ENCODE measurements at places on chromosomes 3 and 15. TPM values are rescaled to one million over a fixed set of nuclear protein-coding genes. Genes with fewer than 3 reads are reported as not detected.

Gene SLC24A5
- total RNA-seq = not detected

Gene ZIC1
- not detected for total RNA-seq

Gene IL20RB
- total RNA-seq = 0.52 TPM

Gene KLHL40
- total RNA-seq = not detected

Gene INSYN1
- total RNA-seq = 1.7 TPM

Gene RARRES1
- total RNA-seq = 48.3 TPM

GRCh38 chr15:79090487-79091203 lies at the start of gene RASGRF1:
RASGRF1 (minus strand) TSS chr15:79090780; CDS start chr15:79090498, 282 bp downstream.
- no peak within 1 kb of the TSS for H3K4me3 ChIP-seq
- H3K4me1 ChIP-seq = no peaks in the 10 kb centered on the region
- H3K27me3 ChIP-seq = no peaks in the 10 kb centered on the region
- no peak for DNase-seq
- H3K36me3 ChIP-seq = no peaks in the 10 kb centered on the region

GRCh38 chr15:68972201-68973065 lies 42.1 kb upstream of the NOX5 start:
- no peak for DNase-seq
- no peak overlapping the region for H3K27ac ChIP-seq
- H3K4me3 ChIP-seq = no peak overlapping the region
- no peaks in the 10 kb centered on the region for H3K27me3 ChIP-seq

DNA sequence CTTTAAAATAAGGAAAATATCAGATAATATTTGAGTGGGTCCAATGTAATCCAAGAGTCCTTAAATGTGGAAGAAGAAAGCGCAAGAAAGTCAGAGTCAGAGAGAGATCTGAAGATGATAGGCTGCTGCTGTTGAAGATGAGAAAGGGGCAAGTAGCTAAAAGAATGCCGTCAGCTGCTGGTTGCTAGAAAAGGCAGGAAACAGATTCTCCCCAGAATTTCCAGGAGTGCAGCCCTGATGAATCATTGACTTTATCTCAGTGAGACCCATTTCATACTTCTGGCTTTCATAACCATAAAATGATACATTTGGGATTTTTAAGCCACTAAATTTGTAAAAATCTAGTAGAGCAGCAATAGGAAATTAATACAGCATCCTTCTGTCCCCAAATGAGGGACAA lies 7.5 kb upstream of the CHMP2B start:
- H3K27me3 ChIP-seq = no peaks in the 10 kb centered on the region
- H3K27ac ChIP-seq = no peak overlapping the region
- DNase-seq = no peak
- no peaks in the 10 kb centered on the region for H3K36me3 ChIP-seq
- no peak overlapping the region for H3K4me3 ChIP-seq

DNA sequence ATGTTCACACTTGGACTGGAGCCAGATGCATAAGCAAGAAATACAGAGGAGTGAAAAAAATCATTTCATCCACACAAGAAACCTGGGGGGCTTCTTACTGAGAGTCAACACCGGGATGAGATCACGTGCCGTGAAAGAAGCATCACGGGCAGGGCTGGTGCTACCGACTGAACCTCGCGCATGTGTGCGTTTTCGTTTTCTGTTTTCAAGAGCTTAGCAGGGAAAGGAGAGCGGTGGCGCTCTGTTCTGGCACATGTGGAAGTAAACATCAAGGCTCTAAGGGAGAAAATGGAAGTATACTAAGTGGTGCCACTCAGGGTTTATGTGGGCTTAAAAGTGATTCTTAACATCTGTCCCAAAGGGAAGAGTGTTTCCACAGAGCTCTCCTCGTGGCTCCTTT lies 55.9 kb downstream of the VGLL4 start:
- H3K4me1 ChIP-seq = peaks cover 14% of the 10 kb centered on the region
- no peak overlapping the region for H3K27ac ChIP-seq
- H3K27me3 ChIP-seq = no peaks in the 10 kb centered on the region
- no peaks in the 10 kb centered on the region for H3K36me3 ChIP-seq

DNA sequence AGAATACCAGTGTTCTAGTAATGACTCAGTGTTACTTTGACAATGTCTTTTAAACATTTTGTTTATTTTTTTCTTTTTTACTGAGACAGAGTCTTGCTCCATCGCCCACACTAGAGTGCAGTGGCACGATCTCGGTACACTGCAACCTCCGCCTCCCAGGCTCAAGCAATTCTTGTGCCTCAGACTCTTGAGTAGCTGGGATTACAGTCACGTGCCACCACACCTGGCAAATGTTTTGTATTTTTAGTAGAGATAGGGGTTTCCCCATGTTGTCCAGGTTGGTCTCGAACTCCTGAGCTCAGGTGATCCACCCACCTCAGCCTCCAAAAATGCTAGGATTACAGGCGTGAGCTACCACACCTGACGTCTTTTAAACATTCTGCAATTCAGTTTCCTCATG lies 15.7 kb downstream of the AQR start:
- no peak for DNase-seq
- no peak overlapping the region for H3K27ac ChIP-seq
- H3K4me3 ChIP-seq = no peak overlapping the region
- H3K4me1 ChIP-seq = peaks cover 9% of the 10 kb centered on the region

DNA sequence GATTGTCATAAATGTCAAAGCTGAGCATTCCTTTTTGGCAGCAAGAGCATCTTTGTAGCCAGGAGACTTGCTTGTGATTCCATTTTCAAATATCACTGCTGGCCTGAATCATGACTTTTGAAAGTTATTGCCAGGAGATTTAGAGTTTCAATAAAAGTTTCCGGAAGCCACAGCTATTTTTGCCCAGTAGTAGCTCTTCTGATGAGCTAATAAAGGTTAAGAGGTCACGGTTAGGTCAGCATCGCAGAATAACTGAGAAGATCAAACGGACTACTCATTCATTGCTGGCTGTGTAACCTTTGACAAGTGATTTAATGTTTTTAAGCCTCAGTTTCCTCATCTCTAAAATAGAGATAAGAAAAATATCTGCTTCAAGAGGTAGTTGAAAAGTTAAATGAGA lies 105.1 kb upstream of the ETV5 start:
- no peaks in the 10 kb centered on the region for H3K36me3 ChIP-seq
- no peak for DNase-seq
- H3K27ac ChIP-seq = no peak overlapping the region
- no peak overlapping the region for H3K4me3 ChIP-seq

GRCh38 chr3:72318504-72319193 lies 529.6 kb downstream of the SHQ1 start:
- no peaks in the 10 kb centered on the region for H3K36me3 ChIP-seq
- peaks cover 13% of the 10 kb centered on the region for H3K4me1 ChIP-seq
- H3K27me3 ChIP-seq = no peaks in the 10 kb centered on the region
- DNase-seq = no peak

DNA sequence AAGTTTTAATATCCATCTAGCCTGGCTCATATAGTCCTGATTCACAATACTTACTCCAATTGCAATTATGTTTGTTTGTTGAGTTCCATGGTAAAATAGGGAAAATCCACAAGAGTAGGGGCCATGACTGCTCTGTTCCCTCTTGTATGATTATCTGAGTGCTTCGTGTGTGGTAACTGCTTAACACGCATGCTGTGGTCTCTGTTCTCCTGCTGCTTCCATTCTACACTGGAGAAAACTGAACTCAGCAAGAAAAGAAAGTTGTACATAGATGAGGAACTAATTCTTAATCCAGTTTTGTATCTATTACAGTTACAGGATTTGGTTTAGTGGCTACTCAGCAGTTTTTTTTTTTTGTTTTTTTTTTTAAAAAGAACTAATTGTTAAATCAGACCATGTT lies 223.0 kb upstream of the SATB1 start:
- no peak for DNase-seq
- no peak overlapping the region for H3K4me3 ChIP-seq
- no peaks in the 10 kb centered on the region for H3K27me3 ChIP-seq
- H3K4me1 ChIP-seq = no peaks in the 10 kb centered on the region
- H3K27ac ChIP-seq = no peak overlapping the region
- no peaks in the 10 kb centered on the region for H3K36me3 ChIP-seq

GRCh38 chr3:41064526-41064925 lies 134.8 kb upstream of the CTNNB1 start:
- no peaks in the 10 kb centered on the region for H3K36me3 ChIP-seq
- no peak overlapping the region for H3K27ac ChIP-seq
- DNase-seq = no peak
- H3K4me1 ChIP-seq = no peaks in the 10 kb centered on the region
- no peak overlapping the region for H3K4me3 ChIP-seq

All from pancreas (tissue), 10 donors.